ENCODE measurements at places on chromosomes 4 and X. TPM values are rescaled to one million over a fixed set of nuclear protein-coding genes. Genes with fewer than 3 reads are reported as not detected.

- no peak for DNase-seq
Measured at GRCh38 chrX:150806827-150807226, 91.6 kb downstream of the CD99L2 start.

GRCh38 chr4:572594-572993, 3.5 kb downstream of the TMEM271 start:
- no peak for DNase-seq

DNA sequence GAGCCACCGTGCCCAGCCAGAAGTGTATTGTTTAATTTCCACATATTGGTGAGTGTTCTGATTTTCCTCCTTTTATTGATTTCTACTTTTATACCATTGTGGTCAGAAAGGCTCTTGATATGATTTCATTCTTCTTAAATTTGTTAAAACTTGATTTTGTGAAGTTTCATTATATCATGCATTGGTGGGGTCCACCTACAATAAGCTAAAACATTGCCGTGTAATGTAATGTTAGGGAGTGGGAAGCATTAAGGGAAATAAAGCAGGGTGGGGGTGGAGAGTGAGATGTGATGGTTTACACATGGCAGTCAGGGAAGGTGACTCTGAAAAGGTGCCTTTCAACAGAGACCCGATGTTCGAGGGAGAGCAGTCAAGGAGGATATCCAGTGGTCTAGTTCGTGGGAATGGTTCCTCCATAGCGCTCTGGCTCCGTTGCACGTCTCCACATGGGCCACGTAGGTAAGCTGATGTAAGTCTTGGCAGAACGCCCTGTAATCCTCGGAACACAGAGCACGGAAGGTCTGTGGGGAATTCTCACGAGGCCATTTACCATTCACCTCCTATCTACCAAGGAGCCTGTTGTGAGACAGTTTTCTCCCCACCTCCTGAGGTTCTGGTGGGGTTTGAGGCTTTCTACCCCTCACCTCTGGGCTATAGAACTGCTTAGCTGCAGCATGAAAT, 7.7 kb upstream of the WDR13 start:
- DNase-seq = no peak

- DNase-seq = no peak
Measured at GRCh38 chr4:177222781-177223180, 86.9 kb upstream of the NEIL3 start.

DNA sequence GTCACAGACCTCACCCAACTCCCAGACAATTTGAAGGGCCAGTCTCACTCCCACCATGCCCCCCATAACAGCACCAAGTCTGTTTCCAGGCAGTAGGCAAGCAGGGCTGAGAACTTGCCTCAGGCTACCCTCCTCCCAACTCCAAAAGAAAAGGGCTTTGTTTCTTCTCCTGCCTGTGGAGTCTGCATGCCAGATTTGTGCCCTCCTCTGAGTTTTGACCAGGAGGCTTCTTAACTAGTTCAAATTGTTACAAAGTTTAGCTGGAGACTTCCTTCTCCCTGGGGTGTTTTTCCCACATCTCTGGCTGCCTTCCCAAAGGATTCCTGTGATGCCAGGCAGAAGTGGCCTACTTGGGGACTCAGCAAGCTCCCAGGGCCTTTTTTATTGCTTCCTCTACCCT, 29.6 kb downstream of the PBDC1 start:
- no peak for DNase-seq

The CENPVL3 gene
- not detected for total RNA-seq

The CHST7 gene
- total RNA-seq = 29.0 TPM

The MAN2B2 gene
- total RNA-seq = 20.5 TPM

The RHOXF2B gene
- total RNA-seq = not detected

The GAGE12D gene
- not detected for total RNA-seq

Data from left cardiac atrium (tissue), 4 donors.